NCI-H1048 (cell line): ENCODE measurements at places on chromosomes 2 and 18.

- DNase-seq, result no peak
Observed at GRCh38 chr18:42920621-42921020, 194.9 kb downstream of the RIT2 start.

- DNase-seq, result no peak
Observed at GRCh38 chr2:195560209-195560895, 96.7 kb upstream of the SLC39A10 start.

- DNase-seq, result no peak
Observed at GRCh38 chr2:10481055-10481665, 33.0 kb upstream of the ODC1 start.

GRCh38 chr18:60018618-60019462 is 119.0 kb downstream of the PMAIP1 start:
- peak; percentile 13 for DNase-seq

DNA sequence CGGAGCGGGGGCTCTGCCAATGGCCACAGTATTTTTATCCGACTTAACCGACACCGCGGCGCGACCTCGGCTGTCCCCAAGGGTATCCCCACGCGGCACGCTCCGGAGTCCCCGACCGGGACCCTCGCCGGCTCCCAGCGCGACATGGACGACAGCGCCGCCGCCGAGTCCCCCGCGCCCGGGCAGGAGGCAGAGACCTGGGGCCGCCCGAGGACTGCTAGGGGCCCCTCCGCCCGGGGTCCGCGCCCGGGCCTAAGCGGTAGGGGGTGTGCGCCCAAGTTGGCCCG is 468 bp downstream of the UXS1 start:
- no peak for DNase-seq

GRCh38 chr18:38651736-38652135 is 1086.1 kb upstream of the CELF4 start:
- no peak for DNase-seq
